ENCODE measurements at places on chromosomes 2 and 18.

DNA sequence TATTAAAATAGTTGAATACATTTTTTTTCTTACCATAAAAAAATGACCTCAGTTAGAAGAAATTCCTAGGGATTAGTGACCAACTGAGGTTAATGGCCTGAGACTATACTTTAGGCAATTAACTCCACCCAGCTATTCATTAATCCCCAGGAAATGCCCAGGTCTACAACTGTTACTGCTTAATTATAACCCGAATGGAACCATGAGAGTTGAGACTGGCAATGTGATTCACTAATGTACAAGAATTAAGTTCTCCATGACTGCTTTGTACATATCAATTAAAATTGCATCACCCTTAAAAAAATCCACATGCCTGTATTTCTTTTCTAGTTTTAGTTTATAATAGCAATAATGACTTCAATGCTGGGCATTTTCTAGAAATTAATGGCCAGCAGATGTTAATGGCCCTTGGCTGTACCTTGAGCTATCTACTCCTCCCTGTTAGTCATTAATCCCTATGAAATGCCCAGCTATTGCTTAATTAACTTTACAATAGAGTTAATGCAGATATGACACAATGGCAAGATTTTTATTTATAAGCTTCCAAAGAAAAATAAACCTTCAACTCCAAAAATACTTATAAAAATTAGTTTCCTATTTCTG lies 44.1 kb downstream of the ERBB4 start:
- DNase-seq, result no peak

GRCh38 chr2:177897278-177897677 lies 175.3 kb downstream of the PDE11A start:
- DNase-seq, result no peak

GRCh38 chr2:165475277-165476004 lies 5.9 kb downstream of the CSRNP3 start:
- DNase-seq, result no peak

DNA sequence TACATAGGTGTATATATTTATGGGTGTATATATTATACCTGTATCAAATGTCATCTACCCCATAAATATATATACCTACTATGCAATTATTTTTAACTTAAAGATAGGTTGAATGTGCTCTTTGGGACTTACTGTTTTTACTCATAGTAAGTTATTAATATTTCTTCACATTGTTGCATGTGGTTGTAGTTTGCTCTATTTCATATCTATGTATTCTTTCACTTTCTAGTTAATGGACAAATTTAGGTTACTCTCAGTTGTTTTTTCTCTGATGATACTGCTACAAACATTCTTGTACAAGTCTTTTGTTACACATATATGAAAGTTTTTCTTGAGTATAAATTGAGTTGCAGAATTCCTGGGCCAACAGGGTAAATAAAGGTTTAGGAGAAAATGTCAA lies 601.8 kb upstream of the ID2 start:
- no peak for DNase-seq

DNA sequence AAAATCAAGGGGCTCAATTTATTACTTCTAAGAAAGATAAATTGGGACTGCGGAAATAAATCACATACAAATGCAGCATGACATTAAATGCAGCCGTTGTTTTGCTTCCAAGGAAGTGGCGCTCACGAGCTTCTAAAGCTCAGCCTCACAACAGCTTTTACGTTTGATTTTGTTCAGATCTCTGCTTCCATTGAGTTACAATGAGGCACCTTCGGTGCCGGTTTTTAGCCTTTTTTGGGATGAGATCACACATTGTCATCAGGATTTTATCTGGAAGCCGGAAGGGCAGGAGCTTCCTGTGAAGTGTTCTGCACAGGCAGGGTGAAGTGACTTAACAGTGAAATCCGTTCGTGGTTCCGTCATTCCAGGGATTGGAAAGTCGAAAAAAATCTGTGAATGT lies 209.8 kb downstream of the DCDC2C start:
- no peak for DNase-seq

DNA sequence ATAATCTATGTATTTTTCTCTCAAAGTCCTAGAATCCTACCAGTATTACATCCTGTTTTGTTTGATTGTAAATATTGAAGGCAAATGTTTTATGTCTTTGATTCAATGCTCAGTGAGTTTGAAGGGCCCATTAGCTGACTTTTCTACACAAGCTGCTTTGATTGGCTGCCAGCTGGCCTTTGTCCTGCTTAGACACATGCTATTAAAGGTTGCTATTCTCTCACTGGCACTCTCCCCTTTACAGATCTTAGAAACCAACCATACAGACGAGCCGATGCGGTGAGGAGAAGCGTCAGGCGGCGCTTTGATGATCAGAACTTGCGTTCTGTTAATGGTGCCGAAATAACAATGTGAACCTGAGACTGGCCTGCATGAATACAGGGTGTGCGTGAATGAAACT lies 69.7 kb downstream of the PRPF40A start:
- peak; percentile 15 for DNase-seq

DNA sequence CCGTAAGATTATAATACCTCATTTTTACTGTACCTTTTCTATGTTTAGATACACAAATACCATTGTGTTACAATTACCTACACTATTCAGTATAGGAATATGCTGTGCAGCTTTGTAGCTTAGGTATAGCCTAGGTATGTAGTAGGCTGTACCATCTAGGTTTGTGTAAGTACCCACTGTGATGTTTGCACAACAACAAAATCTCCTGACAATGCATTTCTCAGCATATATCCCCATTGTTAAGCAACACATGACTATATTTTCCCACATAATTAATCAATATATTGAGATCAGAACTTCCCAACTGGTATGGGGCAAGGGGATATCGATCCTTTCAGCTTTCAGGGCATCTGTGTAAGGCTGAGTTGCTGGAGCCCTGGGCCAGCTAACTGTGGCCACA lies 106.3 kb upstream of the OTX1 start:
- no peak for DNase-seq

GRCh38 chr2:85368921-85369320 lies 14.4 kb downstream of the ELMOD3 start:
- DNase-seq, result no peak

DNA sequence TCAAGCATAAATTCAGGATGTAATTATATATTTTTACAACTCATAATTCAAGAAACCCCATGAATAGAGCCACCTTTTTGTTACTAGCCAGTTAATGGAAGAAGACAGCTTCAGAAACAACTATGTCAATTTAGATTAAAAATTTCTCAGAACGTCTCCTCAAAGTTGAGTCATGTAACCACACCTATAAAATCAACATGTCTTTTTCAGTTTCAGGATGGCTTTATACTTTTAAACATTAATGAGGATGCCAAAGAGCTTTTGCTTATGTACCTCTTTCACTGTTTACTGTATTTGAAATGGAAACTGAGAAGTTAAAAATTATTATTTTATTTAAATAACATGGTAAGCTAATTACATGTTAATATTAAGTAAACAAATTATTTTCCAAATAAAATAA lies 280.1 kb downstream of the PTH2R start:
- DNase-seq, result no peak

GRCh38 chr2:201466050-201466675 lies 14.6 kb downstream of the STRADB start:
- DNase-seq, result peak; percentile 83

- peak; percentile 42 for DNase-seq
These were observed 26.5 kb downstream of the SLC16A14 start for GRCh38 chr2:230042195-230042594.

DNA sequence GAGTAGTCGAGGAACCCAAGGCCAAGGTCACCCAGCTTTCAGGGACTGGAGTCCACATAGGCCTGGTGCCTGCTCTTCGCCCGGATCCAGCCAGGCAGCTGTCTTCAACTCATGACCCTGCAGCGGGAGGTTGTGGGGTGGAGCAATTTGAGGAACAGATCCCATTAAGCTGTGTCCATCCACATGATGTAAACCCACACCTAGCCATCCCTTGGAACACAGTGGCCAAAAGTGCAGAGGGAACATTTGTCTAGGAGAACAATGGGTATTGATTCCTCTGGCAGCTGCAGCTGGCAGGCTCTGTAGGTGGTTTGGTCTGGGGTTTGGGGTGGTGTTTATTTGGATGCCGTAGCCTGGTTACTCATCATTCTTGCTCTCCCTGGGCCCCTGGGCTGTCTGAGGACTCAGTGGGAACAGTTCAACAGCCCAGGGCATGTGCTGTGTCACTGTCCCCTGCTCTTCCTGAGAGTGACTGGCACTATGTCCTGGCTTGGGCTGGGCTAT lies 99.4 kb downstream of the TFCP2L1 start:
- no peak for DNase-seq

DNA sequence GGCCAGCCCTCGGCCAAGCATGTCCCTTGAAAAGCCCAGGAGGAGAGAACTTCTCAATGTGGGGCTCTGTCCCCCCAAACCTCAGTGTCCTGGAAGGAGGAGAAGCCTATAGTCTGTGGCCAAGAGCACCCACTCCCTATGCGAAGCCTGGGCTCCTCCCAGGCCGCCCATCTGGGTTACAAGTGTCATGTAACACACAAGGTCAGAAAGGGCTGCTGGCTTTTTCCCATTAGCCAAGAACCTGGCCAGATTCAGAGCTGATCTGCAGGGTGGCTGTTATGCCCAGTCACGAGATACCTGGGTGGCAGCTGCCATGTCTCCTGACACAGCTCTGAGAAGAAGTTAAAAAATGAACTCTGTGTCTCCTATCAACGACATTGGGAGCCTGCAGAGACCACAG lies 170.7 kb downstream of the TNS1 start:
- no peak for DNase-seq

GRCh38 chr2:198595721-198596120 lies 791.3 kb downstream of the PLCL1 start:
- no peak for DNase-seq

DNA sequence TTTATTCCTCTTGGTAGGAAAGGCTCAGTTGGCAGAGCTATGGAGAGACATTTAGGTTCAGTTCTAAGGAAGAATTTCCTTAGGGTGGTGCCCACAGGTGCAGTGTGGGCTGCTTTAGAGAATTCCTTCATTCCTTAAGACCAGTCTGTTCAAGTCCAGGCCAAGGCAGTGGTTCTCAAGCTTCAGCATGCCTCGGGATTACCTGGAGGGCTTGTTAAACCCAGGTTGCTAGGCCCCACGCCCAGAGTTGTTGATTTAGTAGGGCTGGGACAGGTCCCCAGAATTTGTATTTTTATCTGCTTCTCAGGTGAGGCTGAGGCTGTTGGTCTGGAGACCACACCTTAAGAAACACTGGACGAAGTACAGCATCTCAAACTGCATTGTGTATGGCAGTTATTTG lies 68.9 kb downstream of the CERS6 start:
- no peak for DNase-seq

DNA sequence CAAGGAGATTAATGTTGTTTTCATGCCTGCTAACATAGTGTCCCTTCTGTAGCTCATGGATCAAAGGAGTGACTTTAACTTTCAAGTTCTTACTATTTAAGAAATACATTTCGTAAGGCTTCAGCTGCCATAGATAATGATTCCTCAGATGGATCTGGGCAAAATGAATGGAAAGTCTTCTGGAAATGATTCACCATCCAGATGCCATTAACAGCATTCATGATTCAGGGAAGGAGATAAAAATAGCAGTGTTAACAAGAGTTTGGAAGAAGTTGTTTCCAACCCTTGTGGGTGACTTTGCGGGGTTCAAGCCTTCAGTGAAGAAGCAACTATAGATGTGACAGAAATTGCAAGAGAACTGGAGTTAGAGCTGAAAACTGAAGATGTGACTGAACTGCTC lies 17.0 kb downstream of the VRK2 start:
- DNase-seq, result peak; percentile 65

DNA sequence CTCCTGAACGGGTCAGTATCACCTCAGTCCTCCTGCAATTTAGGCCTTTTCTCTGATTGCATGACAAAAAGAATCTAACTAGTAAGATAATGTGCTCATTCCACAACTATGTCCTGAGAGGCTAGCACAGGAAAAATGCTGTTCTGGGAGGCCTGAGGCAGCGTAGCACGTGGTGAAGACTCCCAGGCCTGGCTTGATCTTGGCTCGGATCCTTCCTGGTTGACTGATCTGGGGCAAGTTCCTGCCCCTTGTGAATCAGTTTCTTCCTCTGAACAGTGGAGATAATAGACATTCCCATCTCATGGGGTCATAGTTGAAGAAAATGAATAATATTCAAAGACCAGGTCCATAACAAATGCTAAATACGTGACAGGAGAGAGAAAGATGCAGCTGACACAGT lies 12.3 kb downstream of the FBLN7 start:
- DNase-seq, result peak; percentile 96

DNA sequence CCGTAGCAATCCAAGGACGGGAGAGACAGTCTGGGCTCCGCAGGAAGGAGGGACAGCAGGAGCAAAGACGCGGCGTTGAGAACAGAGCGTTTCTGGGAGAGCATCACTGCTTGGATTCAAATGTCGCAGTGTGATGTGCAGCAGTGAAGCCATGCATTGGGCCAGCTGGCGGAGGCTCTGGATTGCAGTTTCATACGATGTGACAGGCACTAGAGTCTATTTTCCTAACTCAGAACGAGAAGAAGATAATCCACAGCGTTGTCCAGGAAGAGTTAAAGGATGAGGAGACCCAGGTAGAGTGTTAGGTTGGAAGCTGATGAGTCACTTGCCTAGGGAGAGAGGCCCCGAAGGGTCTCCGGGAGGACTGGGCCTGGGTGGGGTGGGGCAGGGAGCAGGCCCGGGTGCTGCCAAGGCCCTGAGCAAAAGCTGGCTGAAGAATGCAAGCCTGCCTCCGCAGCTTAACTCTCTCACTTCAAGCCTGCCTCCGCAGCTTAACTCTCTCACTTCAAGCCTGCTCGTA lies 17.7 kb upstream of the SEMA4C start:
- DNase-seq, result no peak

- DNase-seq, result no peak
These were observed 248.5 kb downstream of the VAPA start for GRCh38 chr18:10162340-10162739.

DNA sequence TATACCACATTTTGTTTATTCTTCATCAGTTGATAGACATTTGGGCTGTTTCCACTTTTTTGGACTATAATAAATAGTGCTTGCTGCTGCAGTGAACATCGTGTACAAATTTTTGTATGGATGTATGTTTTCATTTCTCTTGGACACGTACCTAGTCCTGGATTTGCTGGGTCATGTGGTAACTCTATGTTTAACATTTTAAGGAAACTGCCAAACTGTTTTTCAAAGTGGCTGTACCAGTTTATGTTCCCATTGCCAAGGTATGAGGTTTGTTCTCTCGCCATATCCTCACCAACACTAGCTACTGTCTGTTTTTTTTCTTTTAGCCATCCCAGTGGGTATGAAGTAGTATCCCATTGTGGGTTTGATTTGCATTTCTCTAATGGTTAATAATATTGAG lies 42.5 kb downstream of the GREB1L start:
- no peak for DNase-seq

GRCh38 chr2:22420076-22420475 lies 964.9 kb upstream of the KLHL29 start:
- no peak for DNase-seq

All from ELR (cell line).